ENCODE measurements at places on chromosomes 1 and 21. TPM values are rescaled to one million over a fixed set of nuclear protein-coding genes. Genes with fewer than 3 reads are reported as not detected.

The MUL1 gene
- 25.3 TPM for total RNA-seq

The PTPN22 gene
- 7.5 TPM for total RNA-seq

The MAB21L3 gene
- not detected for total RNA-seq

The IGSF9 gene
- total RNA-seq, result 0.54 TPM

The HES2 gene
- under 0.01 TPM for total RNA-seq
